Left renal cortex interstitium (tissue), 4 donors: ENCODE measurements at places on chromosomes 13 and 19. TPM values are rescaled to one million over a fixed set of nuclear protein-coding genes. Genes with fewer than 3 reads are reported as not detected.

TMEM150B gene
- polyA plus RNA-seq: 1.7 TPM

SIGLEC9 gene
- polyA plus RNA-seq: 1.9 TPM

F7 gene
- 1.8 TPM for polyA plus RNA-seq

FAM124A gene
- polyA plus RNA-seq: 5.3 TPM

GNA15 gene
- 0.93 TPM for polyA plus RNA-seq

NKPD1 gene
- polyA plus RNA-seq: 0.18 TPM

DOHH gene
- 11.3 TPM for polyA plus RNA-seq

ADM5 gene
- polyA plus RNA-seq: 2.1 TPM

SUGP2 gene
- 69.9 TPM for polyA plus RNA-seq

S1PR4 gene
- 0.25 TPM for polyA plus RNA-seq

AP1M2 gene
- polyA plus RNA-seq: 53.9 TPM

ADGRE1 gene
- polyA plus RNA-seq: 0.16 TPM

LRG1 gene
- polyA plus RNA-seq: 1.5 TPM

ATP11A gene
- 34.9 TPM for polyA plus RNA-seq

PROZ gene
- polyA plus RNA-seq: 2.0 TPM

CEACAM3 gene
- polyA plus RNA-seq: not detected

SIGLEC11 gene
- polyA plus RNA-seq: 5.9 TPM

PRRG2 gene
- polyA plus RNA-seq: 6.7 TPM

CD22 gene
- 51.9 TPM for polyA plus RNA-seq

MYBPC2 gene
- polyA plus RNA-seq: 1.9 TPM

FGF9 gene
- 12.4 TPM for polyA plus RNA-seq

TLE6 gene
- 10.7 TPM for polyA plus RNA-seq

MBNL2 gene
- polyA plus RNA-seq: 63.0 TPM

HIF3A gene
- 76.0 TPM for polyA plus RNA-seq

SLC25A41 gene
- 0.67 TPM for polyA plus RNA-seq

ZNF772 gene
- polyA plus RNA-seq: 24.2 TPM

PDX1 gene
- not detected for polyA plus RNA-seq

SOHLH2 gene
- 3.6 TPM for polyA plus RNA-seq

SLC5A5 gene
- 0.14 TPM for polyA plus RNA-seq

C19orf85 gene
- not detected for polyA plus RNA-seq

SIGLEC12 gene
- polyA plus RNA-seq: not detected

NCR1 gene
- not detected for polyA plus RNA-seq

ICAM4 gene
- polyA plus RNA-seq: 0.28 TPM

NEK3 gene
- polyA plus RNA-seq: 21.1 TPM

FCER2 gene
- 0.45 TPM for polyA plus RNA-seq

MBD3L4 gene
- polyA plus RNA-seq: not detected

PCDH17 gene
- polyA plus RNA-seq: 15.7 TPM

FFAR1 gene
- 0.06 TPM for polyA plus RNA-seq

UPF3A gene
- 191 TPM for polyA plus RNA-seq

CADM4 gene
- 56.9 TPM for polyA plus RNA-seq

ZNF728 gene
- not detected for polyA plus RNA-seq

ZNF180 gene
- 16.8 TPM for polyA plus RNA-seq

LMTK3 gene
- 3.7 TPM for polyA plus RNA-seq

SHISA7 gene
- 0.18 TPM for polyA plus RNA-seq

PPP5C gene
- polyA plus RNA-seq: 116 TPM

ZSCAN4 gene
- not detected for polyA plus RNA-seq

MIA gene
- polyA plus RNA-seq: 4.2 TPM

ZNF841 gene
- polyA plus RNA-seq: 11.2 TPM

SELENOV gene
- polyA plus RNA-seq: 5.0 TPM

C19orf67 gene
- 0.10 TPM for polyA plus RNA-seq

CACNA1A gene
- 3.6 TPM for polyA plus RNA-seq

FLT3 gene
- 0.16 TPM for polyA plus RNA-seq

RAB4B gene
- 13.7 TPM for polyA plus RNA-seq

SHISA2 gene
- polyA plus RNA-seq: 62.5 TPM

ZNF556 gene
- polyA plus RNA-seq: 1.1 TPM

SIGLEC14 gene
- polyA plus RNA-seq: not detected
